IMR-90 (cell line): ENCODE measurements at places on chromosomes 6 and 20. TPM values are rescaled to one million over a fixed set of nuclear protein-coding genes. Genes with fewer than 3 reads are reported as not detected.
A peak's percentile ranks its signal among the peaks of the same experiment; 100 is the strongest.

The TRIM40 gene
- total RNA-seq, result not detected in 2 replicates

GRCh38 chr20:14928083-14928482 lies 590.7 kb upstream of the FLRT3 start:
- H3K36me3 ChIP-seq, result no peaks in the 10 kb centered on the region
- no peaks in the 10 kb centered on the region for H3K27me3 ChIP-seq
- DNase-seq, result no peak
- no peaks in the 10 kb centered on the region for H3K4me1 ChIP-seq
- no peak overlapping the region for H3K4me3 ChIP-seq

GRCh38 chr6:125094563-125094962 lies 59.0 kb upstream of the TPD52L1 start:
- peak; percentile 82 for DNase-seq
- no peak overlapping the region for H3K4me3 ChIP-seq
- no peak overlapping the region for H3K27ac ChIP-seq
- H3K36me3 ChIP-seq, result no peaks in the 10 kb centered on the region
- H3K4me1 ChIP-seq, result peaks cover 15% of the 10 kb centered on the region

DNA sequence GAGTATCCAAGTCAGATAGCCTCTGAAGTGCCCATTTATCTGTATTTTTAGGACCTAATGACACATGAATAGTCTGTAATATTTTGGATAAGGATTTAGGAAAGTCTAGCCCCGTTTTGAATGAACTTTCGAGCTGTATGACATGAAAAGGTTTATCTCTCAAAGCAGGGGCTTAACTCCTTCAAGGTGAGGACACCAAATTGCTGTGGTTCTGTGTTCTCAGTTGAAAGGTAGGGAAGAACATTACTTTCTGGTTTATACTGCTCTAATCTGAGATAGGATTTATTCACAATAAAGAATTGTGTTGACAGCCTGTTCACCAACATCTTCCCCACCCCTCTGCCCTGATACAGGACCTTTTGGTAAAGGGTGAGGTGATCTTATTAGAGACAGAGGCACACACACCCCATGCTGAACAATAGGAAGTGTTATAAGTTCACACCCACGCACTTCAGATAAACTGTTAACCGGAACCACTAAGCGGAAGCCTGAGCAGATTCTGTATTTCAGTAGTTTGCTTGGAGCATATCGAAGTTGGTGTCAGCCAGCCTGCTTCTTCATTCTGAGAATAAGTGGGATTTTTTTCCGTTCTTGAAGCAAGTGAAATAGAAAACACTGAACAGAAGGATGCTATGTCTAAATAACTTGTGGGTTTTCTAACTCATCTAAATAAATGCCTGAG lies 223.3 kb downstream of the TMEM242 start:
- H3K4me1 ChIP-seq, result no peaks in the 10 kb centered on the region
- no peak for DNase-seq
- H3K36me3 ChIP-seq, result peaks cover 6% of the 10 kb centered on the region; the same call in 1 of the 2 replicates
- no peak overlapping the region for H3K4me3 ChIP-seq

DNA sequence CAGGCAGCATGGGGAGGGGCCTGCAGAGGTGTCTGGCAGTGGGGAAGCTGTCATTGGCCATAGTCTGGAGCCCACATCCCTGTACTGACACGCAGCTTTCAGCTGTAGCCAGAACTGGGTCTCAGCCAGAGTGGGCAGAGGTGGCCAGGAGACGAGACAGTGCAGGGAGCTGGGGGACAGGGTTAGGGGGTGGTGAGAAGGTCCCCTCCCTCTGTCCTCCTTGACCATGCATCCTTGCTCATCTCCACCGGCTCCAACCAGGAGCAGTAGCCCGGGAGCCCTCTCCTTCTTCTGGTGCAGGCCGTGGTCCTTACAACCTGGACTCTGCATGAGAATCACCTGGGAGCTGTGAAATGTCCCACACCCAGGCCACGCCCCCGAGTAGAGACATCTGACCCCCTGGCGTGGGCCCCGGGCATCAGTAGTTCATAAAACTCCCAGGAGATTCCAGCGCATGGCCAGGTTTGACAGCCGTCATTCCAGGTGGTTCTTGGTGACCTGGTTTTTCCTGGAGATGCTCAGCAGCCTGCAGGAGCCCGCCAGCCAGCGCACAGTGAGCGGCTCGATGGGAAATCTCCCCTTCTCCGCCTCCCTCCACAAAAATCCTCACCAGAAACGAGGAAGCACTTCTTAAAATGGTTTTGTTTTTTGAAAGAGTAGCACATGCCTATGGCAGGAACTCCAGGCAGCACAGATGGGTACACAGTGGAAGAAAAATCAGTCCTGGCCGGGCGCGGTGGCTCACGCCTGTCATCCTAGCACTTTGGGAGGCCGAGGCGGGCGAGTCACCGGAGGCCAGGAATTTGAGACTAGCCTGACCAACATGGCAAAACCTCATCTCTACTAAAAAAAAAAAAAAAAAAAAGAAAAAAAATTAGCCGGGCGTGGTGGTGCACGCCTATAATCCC lies 56.2 kb downstream of the ADNP start:
- no peaks in the 10 kb centered on the region for H3K27me3 ChIP-seq
- H3K4me3 ChIP-seq, result no peak overlapping the region
- peaks cover 13% of the 10 kb centered on the region for H3K36me3 ChIP-seq

The PPIL6 gene
- total RNA-seq, result 0.18 and 1.4 TPM in 2 replicates
